Mucosa of descending colon (tissue), 3 donors: ENCODE measurements at places on chromosomes 16 and 17.

DNA sequence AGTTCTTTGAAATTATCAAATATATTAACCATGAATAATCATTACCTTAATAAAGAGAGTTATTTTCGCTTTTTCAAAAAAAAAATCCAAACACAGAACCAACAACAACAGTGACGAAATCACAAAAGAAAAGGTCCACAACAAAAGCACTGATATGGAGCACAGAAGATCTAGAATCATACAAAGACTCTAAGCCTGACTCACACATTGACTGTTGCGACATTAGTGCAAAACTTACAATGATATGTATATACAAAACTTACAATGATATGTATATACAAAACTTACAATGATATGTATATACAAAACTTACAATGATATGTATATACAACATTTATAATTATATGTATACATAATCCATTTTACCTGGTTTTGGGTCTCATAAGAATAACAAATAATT, 117.7 kb downstream of the USP22 start:
- no peak for DNase-seq

DNA sequence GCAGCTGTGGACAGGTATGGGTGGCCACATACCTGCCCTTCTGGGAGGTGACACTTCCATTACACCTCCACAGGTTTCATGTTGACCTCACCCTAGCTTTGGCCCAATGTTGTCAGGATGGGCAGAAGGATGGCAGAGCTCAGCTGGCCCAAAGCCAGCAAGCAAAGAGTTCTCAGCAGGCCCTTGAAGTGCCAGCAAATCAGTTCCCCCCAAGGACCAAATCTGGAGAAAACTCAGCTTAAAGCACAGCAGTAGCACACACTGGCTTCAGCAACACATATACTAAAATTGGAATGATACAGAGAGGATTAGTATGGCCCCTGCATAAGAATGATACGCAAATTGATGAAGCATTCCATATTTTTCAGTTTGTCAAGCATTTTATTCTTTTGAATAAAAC, 13.4 kb downstream of the ARL4D start:
- no peak for DNase-seq

DNA sequence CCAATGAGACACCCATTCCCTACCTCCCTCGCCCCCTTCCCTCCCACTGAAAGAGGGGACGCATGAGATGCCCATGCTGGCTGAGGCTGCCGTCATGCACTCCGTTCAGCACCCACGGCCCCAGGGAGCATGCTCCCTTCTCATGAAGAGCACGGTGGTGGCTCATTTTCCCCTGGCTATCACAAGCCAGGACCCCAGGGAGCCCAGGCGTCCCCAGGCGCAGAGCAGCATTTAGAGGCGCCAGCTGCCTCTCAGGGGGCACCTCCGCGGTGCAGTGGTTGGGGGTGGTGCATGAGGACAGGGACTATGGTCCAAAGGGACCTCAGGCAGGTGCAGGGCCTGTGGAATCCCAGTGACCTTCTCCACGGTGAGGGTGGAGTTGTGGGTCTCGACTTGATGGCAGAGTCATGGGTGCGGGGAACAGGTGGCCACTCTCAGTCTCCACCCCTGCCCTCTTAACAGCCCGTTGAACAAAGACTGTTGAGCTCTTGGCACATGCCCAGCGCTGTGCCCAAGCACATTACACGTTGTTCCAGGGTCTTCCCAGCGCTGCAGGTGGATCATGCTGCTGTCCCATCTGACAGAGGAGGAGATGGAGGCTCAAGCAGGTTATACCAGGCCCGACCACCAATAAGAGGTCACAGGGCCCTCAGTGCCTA, 13.6 kb downstream of the KIF19 start:
- no peak for DNase-seq

DNA sequence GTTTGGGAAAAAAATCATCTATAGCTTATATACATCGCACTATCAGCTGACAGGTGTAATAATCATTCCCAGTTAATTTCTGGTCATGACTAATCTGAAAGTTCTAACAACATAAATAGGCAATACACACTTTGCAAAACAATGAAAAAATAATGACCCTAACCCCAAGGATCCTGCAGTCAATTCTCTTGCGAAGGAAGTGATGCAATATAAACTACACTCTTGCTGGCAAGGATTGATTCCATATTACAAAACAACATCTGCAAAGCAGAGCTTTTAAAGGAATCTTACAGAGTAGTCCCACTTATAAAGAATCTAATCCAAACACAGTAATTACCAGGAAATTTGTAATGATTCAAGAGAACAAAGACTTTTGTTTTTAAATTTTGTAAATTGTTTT, 73.4 kb downstream of the MYO1D start:
- no peak for DNase-seq

GRCh38 chr16:56606071-56606475, 2.3 kb upstream of the MT2A start:
- DNase-seq, result no peak

GRCh38 chr17:9976283-9977179, 71.5 kb upstream of the RCVRN start:
- DNase-seq, result no peak

DNA sequence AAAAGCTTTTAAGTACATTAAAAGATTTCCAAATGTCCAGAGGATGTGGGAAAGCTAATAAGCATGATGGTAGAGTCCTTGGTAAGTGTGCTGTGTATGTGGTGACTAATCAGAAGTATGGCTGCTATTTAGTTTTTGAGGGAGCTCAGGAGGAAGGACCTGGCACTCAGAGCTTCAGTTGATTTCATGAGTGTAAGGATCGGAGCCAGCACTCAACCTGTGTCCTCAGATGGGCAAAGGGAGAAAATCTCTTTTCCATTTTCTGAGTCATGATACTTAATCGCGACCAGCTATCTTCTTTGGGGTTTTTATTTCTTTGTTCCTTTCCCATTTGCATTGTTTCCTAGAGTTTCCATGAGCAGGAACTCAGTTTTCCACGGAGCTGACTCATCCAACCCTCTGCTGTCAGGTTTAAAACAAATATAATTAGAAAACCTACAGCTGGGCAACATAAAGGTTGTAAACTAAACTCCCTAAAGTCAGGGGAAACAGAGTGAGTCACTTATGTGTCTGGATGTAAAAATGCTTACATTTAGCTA, 125.4 kb downstream of the MAP2K6 start:
- DNase-seq, result peak; percentile 12

GRCh38 chr17:76440751-76441362, 12.1 kb downstream of the UBE2O start:
- DNase-seq, result no peak

DNA sequence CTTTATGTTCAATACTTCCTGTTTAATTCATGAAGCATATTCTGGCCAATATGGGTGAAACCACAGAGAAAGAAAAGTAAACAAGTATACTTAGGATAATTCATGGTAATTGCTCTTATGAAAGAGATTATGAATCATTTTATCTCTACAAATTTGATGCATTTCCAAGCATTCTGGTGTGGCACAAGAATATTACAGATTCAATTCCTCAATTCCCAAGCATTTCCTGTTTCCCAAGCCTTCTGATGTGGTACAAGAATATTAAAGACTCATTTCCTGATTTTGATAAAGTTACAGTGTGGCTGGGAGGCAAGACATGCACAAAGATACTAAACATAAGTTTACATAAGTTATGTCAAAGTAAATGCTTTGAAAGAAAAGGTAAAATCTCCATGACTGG, 126.1 kb upstream of the NUDT7 start:
- no peak for DNase-seq

GRCh38 chr17:73474370-73474988, 162.7 kb upstream of the CDC42EP4 start:
- DNase-seq, result peak; percentile 71

GRCh38 chr16:70161350-70161749, 12.2 kb upstream of the CLEC18C start:
- no peak for DNase-seq

DNA sequence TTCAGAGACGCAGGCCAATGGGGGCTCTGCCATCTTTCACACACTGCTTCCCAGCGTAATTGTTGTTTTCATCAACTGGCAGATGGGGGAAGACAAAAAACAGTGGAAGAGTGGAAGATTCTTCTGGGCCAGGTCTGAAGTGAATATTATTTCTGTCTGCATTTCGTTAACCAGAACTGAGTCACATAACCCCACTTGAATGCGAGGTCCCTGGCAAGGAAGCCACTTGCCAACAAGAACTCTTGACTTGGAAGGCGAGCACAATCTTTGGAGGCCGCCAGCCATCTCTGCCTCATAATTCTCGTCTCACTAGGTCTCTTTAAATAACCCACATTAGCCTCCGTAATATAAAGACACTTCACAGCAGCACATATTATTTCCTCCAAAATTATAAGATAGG, 75.4 kb downstream of the CYB561 start:
- no peak for DNase-seq

GRCh38 chr16:9055661-9056060, 35.8 kb upstream of the HAPSTR1 start:
- DNase-seq, result no peak

GRCh38 chr17:42317266-42317845, 29.1 kb downstream of the STAT5A start:
- DNase-seq, result no peak

- no peak for DNase-seq
Observed at GRCh38 chr16:82649766-82650165, 23.0 kb downstream of the CDH13 start.

DNA sequence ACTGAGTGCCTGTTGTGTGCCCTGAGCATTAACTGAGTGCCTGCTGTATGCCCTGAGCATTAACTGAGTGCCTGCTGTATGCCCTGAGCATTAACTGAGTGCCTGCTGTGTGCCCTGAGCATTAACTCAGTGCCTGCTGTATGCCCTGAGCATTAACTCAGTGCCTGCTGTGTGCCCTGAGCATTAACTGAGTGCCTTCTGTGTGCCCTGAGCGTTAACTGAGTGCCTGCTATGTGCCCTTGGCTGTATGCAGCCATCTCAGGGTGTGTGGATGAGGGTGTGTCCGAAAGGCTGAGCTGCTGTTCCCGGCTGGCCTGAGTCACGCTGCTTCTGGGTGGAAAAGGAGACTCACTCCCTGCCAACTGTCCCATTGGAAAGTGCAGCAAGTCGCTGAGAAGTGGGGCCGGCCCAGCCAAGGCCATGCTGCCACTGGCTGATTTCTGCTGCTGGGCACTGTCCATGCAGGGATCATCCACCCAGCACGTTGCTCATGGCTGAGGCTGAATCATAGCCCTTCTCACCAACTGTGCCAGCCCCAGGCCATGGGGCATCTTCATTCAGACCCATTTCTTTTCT, 113.8 kb downstream of the OR1D5 start:
- DNase-seq, result peak; percentile 69
